Stimulated activated naive CD8-positive, alpha-beta T cell treated with anti-CD3 and anti-CD28 coated beads, Interleukin-15, amount 100 ng/mL, for 72 hours (primary cell): ENCODE measurements at places on chromosomes 13 and 19.

DNA sequence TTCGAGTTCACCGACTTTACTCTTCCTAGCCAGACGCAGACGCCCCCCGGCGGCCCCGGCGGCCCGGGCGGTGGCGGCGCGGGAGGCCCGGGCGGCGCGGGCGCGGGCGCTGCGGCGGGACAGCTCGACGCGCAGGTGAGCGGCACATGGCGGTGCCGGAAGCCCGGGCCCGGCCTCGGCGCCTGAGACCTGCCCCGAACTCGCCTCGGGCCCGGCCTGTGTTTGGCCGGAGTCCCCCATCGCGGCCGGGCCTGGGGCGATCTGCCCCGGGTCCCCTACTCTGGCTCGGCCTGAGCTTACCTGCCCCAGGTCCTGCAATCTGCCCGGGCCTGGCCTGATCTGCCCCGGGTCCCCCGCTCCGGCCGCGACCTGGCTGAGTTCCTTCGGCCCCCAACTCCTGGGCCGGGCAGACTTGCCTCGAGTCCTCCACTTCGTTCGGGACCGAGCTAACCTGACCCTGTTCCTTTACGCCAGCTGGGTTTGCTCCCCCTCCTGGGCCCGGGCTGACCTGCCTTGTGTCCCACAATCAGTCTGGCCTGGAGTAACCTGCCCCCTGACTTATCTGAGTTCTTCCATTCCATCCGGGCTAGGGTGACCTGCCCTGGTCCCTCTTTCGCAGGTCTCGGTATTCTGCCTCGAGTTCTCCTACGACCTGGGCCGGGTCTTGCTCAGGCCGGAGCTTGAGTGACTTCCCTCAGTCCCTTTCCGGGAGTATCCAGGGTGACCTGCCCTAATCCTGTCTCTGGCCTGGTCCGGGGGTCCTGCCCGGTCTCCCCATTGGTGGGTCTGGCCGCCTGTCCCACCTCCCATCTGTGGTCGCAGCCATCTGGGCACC lies 764 bp downstream of the UPF1 start:
- peak; percentile 45 for DNase-seq

- no peak for DNase-seq
Measured at GRCh38 chr19:11335449-11336146, 3.9 kb downstream of the RAB3D start.

DNA sequence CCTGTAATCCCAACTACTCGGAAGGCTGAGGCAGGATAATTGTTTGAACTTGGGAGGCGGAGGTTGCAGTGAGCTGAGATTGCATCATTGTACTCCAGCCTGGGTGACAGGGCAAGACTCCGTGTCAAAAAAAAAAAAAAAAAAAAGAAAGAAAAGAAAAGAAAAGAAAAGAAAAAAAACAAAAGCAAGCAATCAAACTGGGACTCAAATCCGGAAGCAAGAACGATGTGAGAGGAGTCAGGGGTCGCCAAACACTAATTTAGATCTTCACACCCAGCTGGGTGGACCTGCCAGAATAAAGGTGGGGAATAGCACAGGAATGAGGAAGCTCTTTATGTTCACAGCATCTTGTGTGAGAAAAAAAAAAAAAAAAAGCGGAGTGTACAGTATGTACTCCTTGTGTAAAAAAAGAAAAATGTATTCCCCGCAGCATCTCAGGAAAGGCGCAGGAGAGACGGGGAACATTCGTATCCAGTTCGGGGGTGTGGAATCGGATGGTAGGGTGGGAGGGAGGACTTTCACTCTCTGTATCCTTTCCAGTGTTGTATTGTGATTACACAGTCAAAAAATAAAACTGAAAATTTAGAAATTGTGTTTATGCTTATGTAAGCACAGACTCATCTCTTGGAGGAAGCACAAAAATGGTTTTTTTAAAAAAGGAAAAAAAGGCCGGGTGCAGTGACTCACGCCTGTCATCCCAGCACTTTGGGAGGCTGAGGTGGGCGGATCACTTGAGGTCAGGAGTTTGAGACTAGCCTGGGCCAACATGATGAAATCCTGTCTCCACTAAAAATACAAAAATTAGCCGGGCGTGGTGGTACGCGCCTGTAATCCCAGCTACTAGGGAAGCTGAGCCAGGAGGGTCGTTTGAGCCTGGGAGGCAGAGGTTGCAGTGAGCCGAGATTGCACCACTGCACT lies 7.6 kb downstream of the DNAJB1 start:
- no peak for DNase-seq

DNA sequence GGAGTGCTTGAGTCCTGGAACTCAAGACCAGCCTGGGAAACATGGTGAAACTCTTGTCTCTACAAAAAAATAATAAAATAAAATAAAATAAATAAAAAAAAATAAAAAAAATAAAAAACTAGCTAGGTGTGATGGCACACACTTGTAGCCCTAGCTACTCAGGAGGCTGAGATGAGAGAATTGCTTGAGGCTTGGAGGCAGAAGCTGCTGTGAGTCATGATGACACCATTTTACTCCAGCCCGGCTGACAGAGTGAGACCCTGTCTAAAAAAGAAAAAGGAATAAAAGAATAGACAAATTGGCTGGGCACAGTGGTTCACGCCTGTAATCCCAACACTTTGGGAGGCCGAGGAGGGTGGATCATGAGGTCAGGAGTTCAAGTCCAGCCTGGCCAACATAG lies 1168.9 kb downstream of the SLITRK5 start:
- no peak for DNase-seq

- no peak for DNase-seq
Measured at GRCh38 chr13:45953082-45953481, 99.5 kb downstream of the ZC3H13 start.

GRCh38 chr19:46862974-46863632 lies 2.3 kb downstream of the ARHGAP35 start:
- no peak for DNase-seq

DNA sequence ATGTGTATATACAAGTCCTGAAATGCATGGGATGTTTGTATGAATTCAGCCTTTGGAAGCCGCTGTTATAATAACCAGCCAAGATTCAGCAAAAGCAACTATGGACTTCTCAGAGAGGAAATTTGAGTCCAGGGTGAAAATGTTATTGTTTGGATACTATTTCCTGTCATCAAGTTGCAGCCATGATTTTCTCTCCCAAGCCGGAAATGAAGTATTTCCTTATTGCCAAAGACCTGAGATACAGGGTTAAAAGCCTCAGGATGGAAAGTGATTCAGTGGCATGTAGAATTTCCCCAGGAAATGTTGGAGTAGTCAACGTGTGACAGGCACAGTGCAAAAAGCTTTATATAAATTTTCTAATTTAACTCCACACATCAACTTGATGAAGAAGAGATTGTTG lies 133.9 kb downstream of the IRS2 start:
- no peak for DNase-seq

- DNase-seq = no peak
Measured at GRCh38 chr13:43408274-43408673, 378.5 kb downstream of the ENOX1 start.

DNA sequence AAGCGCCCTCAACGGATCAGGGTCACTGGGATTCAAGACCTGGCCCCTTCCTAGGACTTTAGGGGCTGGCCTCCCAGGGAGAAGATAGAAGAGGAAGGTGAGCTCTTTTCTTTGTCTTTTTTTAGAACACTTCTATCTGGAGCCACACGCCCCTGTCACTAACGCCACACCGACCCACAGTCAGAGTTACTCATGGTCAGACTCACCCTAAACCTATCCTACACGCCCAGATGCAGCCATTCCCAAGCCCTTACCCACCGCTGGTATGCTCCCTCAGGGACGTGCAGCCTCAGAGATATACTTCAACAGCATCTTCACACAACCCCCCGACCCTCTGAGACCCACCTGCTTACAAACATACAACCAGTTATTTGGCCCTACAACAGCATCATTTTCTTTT lies 29.9 kb upstream of the MUC16 start:
- DNase-seq = no peak

GRCh38 chr13:73492811-73493210 lies 434.0 kb downstream of the KLF5 start:
- DNase-seq = no peak

DNA sequence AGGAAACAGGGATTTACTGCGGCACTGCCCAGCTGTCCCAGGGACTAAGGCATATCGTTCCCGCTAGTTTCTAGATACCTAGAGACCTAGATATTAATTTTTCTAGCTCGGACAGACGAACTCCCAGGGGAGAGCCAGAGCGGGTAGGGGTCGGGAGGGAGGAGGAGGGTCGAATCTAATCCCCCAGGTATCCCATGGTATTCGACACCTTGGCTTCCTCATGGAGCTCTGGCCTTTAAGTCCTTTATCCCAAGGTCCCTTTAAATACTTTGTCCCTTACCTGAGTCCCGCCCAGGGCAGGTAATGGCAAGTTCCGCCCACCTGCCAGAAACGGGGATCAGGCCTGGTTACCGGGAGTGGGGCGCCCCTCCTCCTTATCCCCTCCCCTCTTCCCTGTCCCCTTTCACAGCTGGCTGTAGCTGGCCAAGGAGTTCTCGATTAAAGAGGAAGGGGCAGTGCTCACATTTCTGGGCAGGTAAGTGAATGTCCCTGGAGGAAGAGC lies at the start of gene PRRG2:
PRRG2 (plus strand) TSS at position 310 of the 502 bp plus-strand sequence. CDS start 1,904 bp downstream, outside the sequence.
- no peak for DNase-seq

DNA sequence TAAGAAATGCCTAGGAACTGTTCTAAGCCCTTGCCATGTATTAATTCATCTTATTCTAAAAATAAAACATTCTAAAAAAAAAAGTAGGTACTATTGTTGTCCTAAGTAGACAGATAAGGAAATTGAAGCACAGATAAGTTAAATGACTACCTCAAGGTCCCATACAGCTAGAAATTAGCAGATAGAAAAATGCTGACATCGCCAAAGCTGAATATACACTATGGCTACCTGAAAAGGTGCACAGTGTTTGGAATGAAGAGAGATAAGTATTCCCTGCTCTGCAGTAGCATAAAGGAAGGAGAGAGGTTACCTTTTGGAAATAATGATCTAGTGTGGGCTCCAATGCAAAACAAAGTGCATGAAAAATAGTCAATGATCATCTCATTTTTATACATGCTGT lies 65.3 kb downstream of the DCT start:
- DNase-seq = no peak

- DNase-seq = no peak
Measured at GRCh38 chr13:77521194-77521593, 14.3 kb upstream of the SCEL start.

- DNase-seq = no peak
Measured at GRCh38 chr19:45217193-45217956, 27.8 kb downstream of the EXOC3L2 start.

GRCh38 chr19:32404933-32405430 lies 588 bp upstream of the DPY19L3 start:
- DNase-seq = no peak

- DNase-seq = peak; percentile 49
Measured at GRCh38 chr13:49976314-49977258, 20.3 kb upstream of the TRIM13 start.

DNA sequence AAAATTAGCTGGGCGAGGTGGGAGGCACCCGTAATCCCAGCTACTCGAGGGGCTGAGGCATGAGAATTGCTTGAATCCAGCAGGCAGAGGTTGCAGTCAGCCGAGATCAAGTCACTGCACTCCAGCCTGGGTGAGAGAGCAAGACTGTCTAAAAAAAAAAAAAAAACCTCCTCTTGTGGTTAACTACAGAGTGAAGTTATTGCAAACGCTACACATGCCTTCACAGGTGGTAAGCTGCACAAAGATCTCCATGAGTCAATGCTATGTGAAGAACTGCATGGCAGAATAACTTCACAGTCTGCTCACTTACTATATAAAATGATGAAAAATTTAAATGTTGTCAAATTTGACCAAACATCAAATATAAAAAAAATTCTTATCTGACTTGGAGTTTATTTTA lies 436.8 kb downstream of the FGF14 start:
- DNase-seq = no peak
